Bladder microvascular endothelial cell (primary cell): ENCODE measurements at places on chromosomes 16 and 17. TPM values are rescaled to one million over a fixed set of nuclear protein-coding genes. Genes with fewer than 3 reads are reported as not detected.

ZNF205 gene
- 15.6 and 27.2 TPM in 2 replicates for total RNA-seq

CDRT15L2 gene
- total RNA-seq, result not detected in 2 replicates

GPT2 gene
- total RNA-seq, result 3.7 and 11.3 TPM in 2 replicates

SMTNL2 gene
- total RNA-seq, result not detected in 2 replicates

NHLRC4 gene
- 0.88 and 1.3 TPM in 2 replicates for total RNA-seq

IL17C gene
- not detected in 2 replicates for total RNA-seq

NPIPB9 gene
- total RNA-seq, result 1.5 and 9.4 TPM in 2 replicates

CAPNS2 gene
- total RNA-seq, result 0.81 and 2.2 TPM in 2 replicates

TRIM72 gene
- not detected in 2 replicates for total RNA-seq

GFAP gene
- 0.16 TPM in 1 of 2 replicates, not detected in the other for total RNA-seq

SYCE1L gene
- 2.1 and 5.0 TPM in 2 replicates for total RNA-seq
